ENCODE measurements at places on chromosomes 11 and 22.

DNA sequence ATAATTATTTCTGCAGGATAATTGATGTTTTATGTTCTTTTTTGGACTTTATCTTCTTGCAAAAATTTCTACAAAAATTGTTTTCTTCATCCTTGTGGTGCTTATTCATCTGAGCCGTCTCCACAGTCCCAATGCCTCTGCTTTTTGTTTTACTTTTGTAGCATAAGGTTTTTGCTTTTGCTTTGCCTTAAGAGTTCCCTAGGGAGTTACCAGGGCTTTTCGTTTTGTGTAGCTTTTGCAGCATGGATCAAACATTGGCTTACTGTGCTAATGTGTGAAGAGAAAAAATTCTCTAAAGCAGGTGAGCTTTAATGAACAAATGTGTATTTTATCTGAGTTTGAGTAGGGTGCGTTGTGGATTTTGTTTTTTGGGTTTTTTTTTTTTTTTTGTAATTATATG, 11.8 kb downstream of the XBP1 start:
- no peak for DNase-seq

GRCh38 chr11:12161137-12161536, 50.7 kb downstream of the MICAL2 start:
- no peak for DNase-seq

- no peak for DNase-seq
Measured at GRCh38 chr11:62104816-62105653, 18.8 kb upstream of the INCENP start.

DNA sequence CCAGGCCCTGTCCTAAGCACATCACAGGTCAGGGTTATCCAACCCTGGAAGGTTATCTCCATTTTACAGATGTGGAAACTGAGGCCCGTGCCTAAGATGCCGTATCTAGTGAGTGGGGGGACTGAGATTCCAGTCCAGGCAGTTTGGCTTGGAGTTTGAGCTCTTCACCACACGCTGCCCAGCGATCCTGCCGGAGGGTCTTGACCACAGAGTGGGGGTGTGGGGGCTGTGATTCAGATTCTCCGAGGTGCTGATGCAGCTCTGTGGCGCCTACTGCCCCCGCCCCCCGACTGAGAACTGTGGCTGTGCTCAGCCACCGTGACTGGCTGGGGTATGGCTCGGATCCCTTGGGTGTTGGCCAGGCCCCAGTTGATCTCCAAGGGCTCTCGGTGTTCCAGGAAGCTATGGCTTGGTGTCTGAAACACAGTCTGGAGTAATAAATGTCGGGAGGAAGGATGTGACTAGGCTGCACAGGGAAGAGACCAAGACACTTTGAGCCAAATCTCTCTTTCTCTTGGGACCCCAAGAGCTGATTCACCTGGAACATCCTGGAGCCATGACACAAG, 60.6 kb upstream of the RASD2 start:
- no peak for DNase-seq

DNA sequence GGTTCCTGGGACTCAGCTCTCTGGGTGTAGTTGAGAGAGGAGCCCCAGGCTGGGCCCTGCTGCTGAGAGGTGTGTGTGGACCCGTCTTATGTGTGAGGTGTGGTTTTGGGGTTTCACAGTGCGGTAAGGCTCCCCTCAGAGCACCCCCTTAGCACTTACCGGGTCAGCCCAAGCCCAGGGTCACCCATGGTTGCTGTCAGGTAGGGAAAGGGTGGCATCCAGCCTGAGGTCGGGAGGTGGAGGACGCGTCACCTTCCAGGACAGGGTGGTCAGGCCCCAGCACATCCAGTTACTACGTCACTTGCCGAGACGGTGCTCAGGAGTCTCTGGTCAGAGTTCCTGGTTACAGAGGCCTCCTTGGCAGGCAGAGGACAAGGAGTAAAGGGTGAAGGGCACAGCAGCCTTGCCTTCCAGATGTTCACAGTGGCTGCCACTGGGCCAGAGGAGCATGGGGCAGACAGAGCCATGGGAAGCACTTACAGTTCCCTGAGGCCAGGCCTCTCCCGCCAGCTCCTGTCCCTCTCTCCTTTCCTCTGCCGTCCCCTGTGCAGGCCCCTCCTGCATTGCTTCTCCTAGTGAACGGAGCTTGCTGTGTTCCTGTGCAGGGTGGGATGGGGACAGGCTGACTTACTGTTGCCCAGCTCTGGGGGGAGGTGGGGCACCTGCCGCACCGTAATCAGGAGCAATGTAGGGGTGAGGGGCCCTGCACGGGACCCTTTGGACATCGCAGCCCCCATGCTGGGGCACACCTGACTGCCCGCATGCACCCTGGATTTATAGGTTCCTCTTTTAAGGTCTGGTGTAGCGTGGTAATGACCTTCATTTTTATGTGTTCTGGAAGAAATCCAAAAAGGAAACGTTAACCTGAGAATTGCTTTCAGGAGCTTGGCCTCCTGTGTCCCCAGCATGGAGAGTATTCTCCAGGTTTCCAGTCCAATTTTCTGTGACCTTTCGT, 285.9 kb downstream of the TBC1D22A start:
- no peak for DNase-seq

DNA sequence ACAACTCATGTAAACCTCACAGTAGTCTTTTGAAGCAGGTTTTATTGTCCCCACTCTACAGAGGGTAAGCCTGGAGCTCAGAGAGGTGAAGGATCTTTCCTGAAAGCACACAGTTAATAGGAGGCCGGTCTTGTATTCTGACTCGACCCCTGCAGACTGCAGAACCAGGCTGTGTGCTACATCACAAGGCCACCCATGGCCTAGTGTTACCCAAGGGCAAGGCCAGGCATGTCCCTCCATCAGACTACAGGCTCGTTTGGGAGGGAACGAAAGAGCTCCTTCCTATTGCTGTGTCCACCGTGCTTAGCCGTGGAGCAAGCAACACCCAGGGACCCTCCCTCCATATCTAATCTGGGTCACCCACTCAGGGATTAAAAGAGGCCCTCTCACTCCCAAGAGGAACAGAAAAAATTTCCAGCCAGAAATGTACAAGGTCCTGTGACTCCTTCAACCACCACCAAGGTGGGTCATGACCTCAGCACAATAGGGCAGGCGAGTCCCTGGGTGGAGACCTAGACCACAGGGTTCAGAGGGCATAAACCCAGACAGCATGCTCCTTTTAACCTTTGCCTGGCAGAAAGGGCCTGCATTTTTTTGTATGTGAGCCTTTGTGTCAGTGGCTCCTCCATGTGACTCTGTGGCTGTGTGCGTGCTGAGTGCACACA, 6.3 kb upstream of the SMIM35 start:
- DNase-seq = no peak

GRCh38 chr22:29339381-29340235, 24.1 kb upstream of the RASL10A start:
- no peak for DNase-seq

DNA sequence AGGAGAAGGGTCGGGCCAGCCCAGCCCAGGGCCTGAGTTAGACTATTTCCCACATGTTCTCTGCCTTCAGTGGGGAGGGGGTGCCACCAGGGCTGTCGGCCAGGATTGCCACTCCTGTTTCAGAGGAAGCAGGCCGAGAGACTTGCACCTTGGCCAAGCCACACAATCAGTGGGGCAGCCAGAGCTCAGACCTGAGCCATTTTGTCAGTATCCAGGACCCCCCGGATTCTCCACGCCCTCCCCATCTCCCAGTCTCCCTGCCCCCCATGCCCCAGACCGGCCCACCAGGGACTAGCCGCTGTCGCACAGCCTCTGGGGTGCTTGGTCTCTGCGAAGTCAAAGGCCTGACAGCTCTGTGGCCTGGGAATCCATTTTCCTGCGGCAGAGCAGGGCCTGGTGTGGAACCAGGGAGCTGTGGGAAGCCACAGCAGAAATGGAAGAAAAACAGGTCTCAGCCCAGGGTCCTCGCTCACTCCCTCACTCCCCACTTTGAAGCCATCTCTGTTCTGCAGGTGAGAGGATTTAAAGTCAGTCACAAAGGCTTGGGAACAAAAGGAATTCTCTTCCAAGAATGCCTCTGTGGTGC, 25.5 kb upstream of the MGAT3 start:
- DNase-seq = no peak

DNA sequence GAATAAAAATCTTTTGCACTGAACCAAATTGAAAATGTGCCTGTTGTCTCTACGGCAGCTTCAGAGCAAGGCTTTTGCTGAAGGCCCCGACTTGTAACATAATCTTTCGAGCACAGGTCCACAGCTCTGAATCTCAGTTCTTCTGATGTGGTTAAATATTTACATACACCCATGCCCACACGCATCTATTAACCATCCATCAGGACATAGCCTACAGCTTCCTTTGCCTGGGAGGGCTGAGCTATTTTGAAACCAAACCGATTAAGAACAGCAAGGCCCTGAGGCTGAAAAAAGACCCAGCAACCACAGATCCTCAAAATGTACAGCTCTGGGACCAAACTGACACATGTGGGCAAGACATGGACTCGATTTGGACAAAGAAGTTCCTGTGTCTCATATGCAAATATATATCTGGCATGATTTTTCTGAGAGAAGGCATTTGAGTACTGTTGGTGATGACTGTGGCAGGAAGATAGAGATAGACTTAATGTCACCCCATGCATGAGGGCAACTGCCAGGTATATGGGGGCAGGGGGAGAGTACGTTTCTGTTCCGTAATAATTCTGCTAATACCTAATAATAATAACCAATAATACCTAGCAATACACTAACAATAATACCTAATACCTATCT, 322.7 kb upstream of the PLET1 start:
- no peak for DNase-seq

- no peak for DNase-seq
Measured at GRCh38 chr22:36368359-36368983, 19.3 kb downstream of the MYH9 start.

DNA sequence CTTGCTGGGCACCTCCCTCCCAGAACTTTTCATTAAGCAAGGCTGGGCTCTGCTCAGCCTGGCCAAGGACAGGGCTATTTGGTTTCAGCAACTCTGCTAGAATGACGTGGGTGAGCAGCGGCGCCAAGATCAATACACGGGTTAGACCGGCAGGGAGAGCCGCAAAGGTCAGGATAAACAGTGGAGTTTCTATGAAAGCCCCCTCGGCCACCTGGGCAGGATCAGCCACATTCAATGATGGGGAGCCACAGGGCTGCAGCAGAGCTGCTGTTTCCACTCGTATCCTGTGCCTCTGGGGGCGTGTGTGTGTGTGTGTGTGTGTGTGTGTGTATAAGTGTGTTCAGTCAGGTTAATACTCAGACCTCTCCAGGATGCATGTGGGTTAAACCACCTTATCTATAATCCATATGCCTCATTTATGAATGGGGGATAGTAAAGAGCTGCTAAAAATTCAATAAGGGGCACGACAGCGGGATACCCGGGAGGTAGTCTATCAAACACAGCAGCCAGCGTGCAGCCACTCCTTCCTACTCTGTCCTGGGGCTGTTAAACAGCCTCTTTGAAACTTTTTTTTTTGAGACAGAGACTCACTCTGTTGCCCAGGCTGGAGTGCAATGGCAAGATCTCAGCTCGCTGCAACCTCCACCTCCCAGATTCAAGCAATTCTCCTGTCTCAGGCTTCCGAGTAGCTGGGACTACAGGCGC, 34.8 kb downstream of the MYH9 start:
- no peak for DNase-seq

GRCh38 chr22:31274017-31274416, 18.3 kb downstream of the PIK3IP1 start:
- DNase-seq = no peak

DNA sequence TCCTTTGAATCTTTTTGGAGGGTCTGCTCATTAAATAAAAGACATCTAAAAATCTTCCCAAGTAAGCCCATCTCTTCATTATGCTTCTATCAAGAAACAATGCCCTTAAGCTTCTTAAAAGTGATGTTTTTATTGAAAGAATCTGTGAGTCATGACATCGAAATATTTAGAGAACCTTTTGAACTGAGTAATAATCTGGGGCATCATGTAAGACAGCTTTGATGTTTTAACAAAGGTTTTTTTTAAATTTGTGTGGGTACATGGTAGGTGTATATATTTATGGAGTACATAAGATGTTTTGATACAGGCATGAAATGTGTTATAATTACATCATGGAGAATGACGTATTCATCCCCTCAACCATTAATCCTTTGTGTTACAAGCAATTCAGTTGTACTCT, 46.8 kb downstream of the PLAAT5 start:
- DNase-seq = no peak

GRCh38 chr11:65822776-65823528, 10.8 kb upstream of the SNX32 start:
- DNase-seq = no peak

GRCh38 chr11:15434529-15434928, 319.8 kb downstream of the INSC start:
- no peak for DNase-seq

- DNase-seq = no peak
Measured at GRCh38 chr11:106904826-106905225, 113.5 kb downstream of the GUCY1A2 start.

DNA sequence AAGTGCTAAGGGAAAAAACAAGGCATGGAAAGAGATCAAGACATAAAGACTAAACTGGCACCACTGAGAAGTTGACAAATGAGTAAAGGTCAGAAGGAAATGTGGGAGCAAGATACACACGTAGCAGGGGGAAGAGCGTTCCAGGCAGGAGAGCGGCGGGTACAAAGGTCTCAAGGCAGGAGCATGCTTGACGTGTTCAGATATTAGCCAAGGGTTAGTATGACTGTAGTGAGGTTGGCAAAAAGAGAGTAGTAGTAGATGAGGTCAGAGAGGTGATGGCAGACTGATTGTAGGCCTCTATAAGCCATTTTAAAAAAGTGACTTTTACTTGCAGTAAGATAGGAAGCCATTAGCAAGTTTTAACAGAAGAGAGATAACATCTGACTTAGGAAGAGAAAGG, 9.9 kb downstream of the SYT9 start:
- DNase-seq = no peak

DNA sequence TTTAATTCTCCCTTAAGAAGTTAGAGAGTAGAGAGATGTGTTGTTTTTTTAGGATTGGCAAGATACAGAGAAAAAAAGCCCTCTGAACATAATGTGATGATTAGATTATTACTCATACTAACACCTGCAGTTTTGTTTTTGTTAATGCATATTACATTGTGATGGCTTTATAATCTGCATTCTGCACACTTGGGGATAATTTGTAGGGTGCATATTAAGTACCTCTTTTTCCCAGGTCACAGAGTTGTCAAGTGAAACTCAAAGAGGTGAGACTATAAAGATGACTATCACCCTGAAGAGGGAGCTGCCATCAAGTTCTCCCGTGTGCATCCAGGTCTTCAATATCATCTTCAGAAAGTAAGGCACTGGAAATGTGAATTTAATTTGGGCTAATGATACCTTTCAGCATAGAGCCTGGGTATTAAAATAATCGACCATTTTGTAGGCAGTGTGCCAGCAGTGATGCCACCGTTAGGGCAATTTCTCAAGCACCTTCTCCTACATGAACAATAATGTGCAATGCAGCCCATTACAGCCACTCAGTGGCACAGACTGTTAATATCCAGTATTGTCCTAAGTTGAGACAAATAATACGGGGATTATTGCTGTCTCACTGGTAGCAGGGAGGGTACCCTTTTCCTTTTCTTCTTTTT, 16.2 kb downstream of the PIWIL4 start:
- no peak for DNase-seq

GRCh38 chr11:2779981-2780849, 80.4 kb upstream of the KCNQ1OT1 start:
- no peak for DNase-seq

Data from stimulated activated CD8-positive, alpha-beta memory T cell treated with anti-CD3 and anti-CD28 coated beads, Interleukin-4, amount 100 ng/mL, for 1 hour (primary cell).